ENCODE measurements at places on chromosomes 5 and 9. TPM values are rescaled to one million over a fixed set of nuclear protein-coding genes. Genes with fewer than 3 reads are reported as not detected.
A peak's percentile ranks its signal among the peaks of the same experiment; 100 is the strongest.

DNA sequence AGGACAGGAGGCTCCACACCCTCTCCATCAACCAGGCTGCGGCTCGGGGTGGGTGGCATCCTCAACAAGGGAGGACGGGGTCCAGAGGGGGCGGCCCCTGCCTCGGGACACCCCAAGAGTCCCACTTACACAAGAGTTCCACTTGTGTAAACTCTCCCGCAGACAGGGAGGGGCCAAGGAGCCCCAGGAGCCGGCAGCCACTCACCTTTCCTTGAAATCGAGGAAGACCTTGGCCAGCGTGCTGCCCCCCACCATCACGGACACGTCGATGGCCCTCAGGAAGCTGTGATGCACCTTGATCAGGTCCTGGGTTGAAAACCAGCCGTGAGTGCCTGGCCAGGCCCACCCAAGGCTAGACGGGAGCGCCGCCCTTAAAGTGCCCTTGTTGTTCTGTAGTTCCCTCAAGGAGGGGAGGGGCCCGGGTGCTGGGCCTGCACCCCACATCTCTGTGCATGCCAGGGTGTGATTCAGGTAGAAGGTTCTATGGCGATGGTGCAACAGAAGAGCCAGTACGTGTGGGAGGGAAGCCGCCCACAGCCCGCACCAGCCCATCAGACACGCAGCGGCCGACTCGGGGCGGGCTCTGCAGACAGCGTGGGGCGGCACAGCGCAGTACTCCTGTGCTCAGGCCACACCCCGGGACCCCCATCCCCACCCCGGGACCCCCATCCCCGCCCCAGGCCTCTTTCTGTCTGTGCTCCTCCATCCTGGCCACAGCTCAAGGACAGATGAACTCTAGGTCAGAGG lies 67.9 kb upstream of the SARDH start:
- no peak overlapping the region for H3K4me3 ChIP-seq
- H3K27ac ChIP-seq: no peak overlapping the region
- DNase-seq: no peak
- no peaks in the 10 kb centered on the region for H3K27me3 ChIP-seq

GRCh38 chr9:131253891-131254491 lies 22.3 kb downstream of the FAM78A start:
- H3K4me1 ChIP-seq: no peaks in the 10 kb centered on the region
- no peaks in the 10 kb centered on the region for H3K27me3 ChIP-seq
- peaks cover under 1% of the 10 kb centered on the region for H3K36me3 ChIP-seq
- DNase-seq: no peak

DNA sequence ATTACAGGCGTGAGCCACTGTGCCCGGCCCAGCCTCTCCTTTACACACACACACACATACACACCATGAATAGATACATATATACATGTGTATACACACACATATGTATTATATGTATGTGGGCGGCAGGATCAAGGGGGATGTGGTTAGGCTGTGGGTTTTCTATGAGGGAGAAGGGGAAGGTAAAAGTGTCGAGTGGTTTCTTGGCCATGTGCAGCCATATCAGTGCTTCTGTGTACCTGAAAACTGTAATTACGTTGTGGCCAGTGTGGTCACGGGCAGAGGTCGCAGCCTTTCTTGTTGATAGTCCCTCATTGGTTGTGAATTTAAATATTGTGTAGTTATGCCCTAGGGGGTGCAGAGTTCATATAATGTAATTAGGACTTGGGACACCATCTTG lies 16.5 kb downstream of the CDK20 start:
- no peaks in the 10 kb centered on the region for H3K4me1 ChIP-seq
- H3K36me3 ChIP-seq: no peaks in the 10 kb centered on the region
- DNase-seq: no peak
- H3K4me3 ChIP-seq: no peak overlapping the region
- no peaks in the 10 kb centered on the region for H3K27me3 ChIP-seq

The MXD3 gene
- 1.8 TPM for total RNA-seq

- no peaks in the 10 kb centered on the region for H3K27me3 ChIP-seq
- H3K36me3 ChIP-seq: no peaks in the 10 kb centered on the region
- no peak for DNase-seq
- no peaks in the 10 kb centered on the region for H3K4me1 ChIP-seq
- H3K4me3 ChIP-seq: no peak overlapping the region
These were observed 265.8 kb upstream of the GRIA1 start for GRCh38 chr5:153224651-153225050.

DNA sequence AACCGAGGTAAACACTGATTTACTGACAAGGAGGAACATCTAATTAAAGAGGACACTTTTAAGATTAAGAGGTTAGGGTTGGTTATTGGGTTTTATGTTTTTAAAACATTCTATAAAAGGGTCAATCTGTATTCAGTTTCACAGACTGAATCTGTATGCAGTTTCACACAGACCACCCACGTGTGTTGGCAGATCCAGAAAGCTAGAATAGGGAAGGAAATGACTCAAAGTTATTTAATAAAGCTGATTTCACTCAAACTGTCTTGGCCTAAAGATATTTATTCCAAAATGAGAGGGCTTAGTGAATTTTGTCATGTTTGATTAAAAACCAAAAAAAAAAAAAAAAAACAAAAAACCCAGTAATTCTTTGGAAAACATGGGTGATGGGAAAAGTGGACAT lies 140.2 kb downstream of the SLC24A2 start:
- H3K4me1 ChIP-seq: no peaks in the 10 kb centered on the region
- H3K36me3 ChIP-seq: no peaks in the 10 kb centered on the region
- no peak overlapping the region for H3K4me3 ChIP-seq
- H3K27me3 ChIP-seq: no peaks in the 10 kb centered on the region
- no peak for DNase-seq

The TMEM215 gene
- total RNA-seq: not detected

- H3K27ac ChIP-seq: no peak overlapping the region
- no peaks in the 10 kb centered on the region for H3K36me3 ChIP-seq
- no peak for DNase-seq
- H3K4me3 ChIP-seq: no peak overlapping the region
- peaks cover 24% of the 10 kb centered on the region for H3K4me1 ChIP-seq
These were observed 8.1 kb downstream of the ARL15 start for GRCh38 chr5:54302267-54302687.

DNA sequence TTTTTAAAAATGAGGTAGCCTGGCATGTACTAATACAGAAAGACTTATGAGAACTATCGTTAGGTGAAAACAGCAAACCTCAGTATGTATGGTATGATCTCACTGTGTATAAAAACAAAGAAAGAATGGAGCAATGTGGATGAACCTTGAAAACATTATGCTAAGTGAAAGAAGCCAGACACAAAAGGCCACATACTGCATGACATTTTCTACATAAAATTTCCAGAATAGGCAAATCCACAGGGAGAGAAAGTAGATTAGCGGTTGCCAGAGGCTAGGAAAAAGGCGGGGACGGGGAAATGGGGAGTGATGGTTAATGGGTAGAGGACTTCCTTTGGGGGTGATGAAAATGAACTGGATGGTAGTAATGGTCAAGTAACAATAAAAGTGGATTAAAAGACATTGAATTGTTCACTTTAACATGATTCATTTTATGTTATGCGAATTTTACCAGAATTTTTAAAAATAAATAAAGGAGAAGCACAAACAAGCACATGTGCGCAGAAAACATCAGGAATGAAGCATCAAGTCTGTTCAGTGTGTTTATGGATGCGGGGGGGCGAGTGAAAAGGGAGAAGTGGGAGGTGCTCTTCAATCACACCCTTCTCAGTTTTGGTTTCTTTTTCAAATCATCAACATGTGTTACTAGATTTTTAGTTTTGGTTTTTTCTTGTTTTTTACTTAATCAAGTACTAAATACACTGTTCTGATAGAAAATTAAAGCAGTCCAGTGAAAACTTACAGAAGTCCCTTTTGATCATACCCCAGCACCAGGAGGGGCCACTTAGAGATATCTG lies 16.3 kb downstream of the ROR2 start:
- no peaks in the 10 kb centered on the region for H3K36me3 ChIP-seq
- no peaks in the 10 kb centered on the region for H3K4me1 ChIP-seq
- no peak for DNase-seq
- no peaks in the 10 kb centered on the region for H3K27me3 ChIP-seq

The BTNL9 gene
- 5.3 TPM for total RNA-seq

The OLFM1 gene
- 9.7 TPM for total RNA-seq

- peaks cover 5% of the 10 kb centered on the region for H3K4me1 ChIP-seq
- no peaks in the 10 kb centered on the region for H3K36me3 ChIP-seq
- no peak overlapping the region for H3K4me3 ChIP-seq
- no peak overlapping the region for H3K27ac ChIP-seq
These were observed 127.2 kb downstream of the CTNND2 start for GRCh38 chr5:11777096-11777495.

DNA sequence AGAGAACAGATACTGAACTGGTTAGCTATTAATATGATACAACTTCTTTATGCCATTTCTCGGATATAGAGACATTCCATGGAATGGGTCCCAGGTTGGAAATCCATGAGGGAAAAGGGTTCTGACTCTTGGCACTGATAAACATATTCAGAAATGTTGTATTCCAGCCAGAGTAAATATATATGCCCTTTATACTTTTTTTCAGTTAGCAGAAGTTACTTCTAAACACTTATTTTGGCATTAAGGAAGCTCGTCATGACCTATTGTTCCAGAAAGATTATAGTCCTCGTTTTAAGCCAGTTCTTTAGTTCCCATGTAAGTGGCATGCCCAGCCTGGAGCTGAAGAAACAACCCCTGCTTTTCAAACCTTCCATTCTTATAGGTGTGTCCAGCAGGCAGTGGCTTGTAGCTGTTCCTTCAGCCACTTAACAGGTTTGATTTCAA lies 181.6 kb downstream of the CD180 start:
- H3K4me3 ChIP-seq: peak overlapping the region; percentile 40
- DNase-seq: no peak
- H3K36me3 ChIP-seq: no peaks in the 10 kb centered on the region
- no peaks in the 10 kb centered on the region for H3K27me3 ChIP-seq
- H3K27ac ChIP-seq: peak overlapping the region; percentile 82

- no peak overlapping the region for H3K27ac ChIP-seq
- no peaks in the 10 kb centered on the region for H3K36me3 ChIP-seq
- no peak overlapping the region for H3K4me3 ChIP-seq
- DNase-seq: no peak
- H3K27me3 ChIP-seq: no peaks in the 10 kb centered on the region
- H3K4me1 ChIP-seq: no peaks in the 10 kb centered on the region
These were observed 118.4 kb upstream of the MAP3K1 start for GRCh38 chr5:56696900-56697299.

The RASGEF1C gene
- 0.67 TPM for total RNA-seq

DNA sequence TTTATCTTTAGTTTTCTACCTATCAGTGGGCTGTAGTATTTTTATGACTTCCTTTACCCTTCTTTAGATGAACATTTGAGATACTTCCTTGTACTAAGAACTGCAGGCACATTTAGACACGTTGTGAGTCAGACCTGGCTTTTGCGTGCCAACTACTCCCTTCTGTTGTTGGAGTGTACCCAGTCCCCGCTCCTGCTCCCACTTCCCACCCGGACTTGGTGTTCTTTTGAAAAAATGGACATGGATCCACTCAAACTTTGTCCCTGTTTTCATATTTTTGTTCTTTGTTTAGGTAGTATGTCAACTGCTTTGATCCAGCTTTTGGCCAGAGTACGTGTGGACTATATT lies 60.7 kb downstream of the PARP8 start:
- H3K4me1 ChIP-seq: peaks cover 10% of the 10 kb centered on the region
- H3K27me3 ChIP-seq: no peaks in the 10 kb centered on the region
- no peak overlapping the region for H3K4me3 ChIP-seq
- no peak for DNase-seq
- no peaks in the 10 kb centered on the region for H3K36me3 ChIP-seq

DNA sequence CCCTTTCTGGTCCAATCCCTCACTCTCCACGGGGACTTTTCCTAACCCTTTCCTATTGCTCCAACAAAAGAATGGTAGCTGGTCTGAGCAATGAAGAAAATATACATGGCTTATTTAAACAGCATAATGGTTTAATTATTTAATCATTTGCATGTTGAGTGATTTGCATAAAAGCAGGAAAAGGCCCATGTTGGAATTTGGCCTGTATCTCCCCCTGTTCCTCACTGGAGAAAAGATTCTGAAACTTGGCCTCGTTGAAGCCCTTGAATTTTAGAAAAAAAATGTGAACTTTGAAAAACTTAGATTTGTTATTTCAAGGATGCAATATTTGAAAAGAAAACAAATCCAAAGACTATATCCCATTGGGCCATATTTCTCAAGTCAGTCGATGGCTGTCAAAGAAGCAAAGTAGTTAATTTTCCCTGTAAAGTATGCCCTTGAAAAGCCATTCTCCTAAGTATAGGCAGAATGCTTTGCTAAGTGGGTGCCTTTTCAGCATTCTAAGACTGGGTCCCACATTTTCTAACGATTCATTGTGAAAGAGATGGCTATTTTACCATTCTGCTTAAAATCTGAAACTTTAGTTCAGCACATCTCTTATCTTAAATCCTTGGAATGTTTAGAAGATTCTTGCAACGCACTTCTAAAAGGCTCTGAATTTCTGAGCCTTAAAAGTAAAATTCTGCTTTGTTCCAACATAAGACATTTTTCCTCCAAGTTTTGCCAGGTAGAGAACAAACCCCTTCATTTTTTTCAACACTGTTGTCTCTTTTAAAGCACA lies 428.8 kb downstream of the ARHGEF28 start:
- no peak overlapping the region for H3K27ac ChIP-seq
- no peaks in the 10 kb centered on the region for H3K27me3 ChIP-seq
- DNase-seq: no peak
- no peaks in the 10 kb centered on the region for H3K36me3 ChIP-seq
